H4 (cell line): ENCODE measurements at places on chromosomes 3 and 15. TPM values are rescaled to one million over a fixed set of nuclear protein-coding genes. Genes with fewer than 3 reads are reported as not detected.

- no peak for DNase-seq
These were observed 449.8 kb downstream of the MAGI1 start for GRCh38 chr3:65588884-65589283.

HCN4 gene
- 0.04 TPM in 2 replicates for total RNA-seq

DNA sequence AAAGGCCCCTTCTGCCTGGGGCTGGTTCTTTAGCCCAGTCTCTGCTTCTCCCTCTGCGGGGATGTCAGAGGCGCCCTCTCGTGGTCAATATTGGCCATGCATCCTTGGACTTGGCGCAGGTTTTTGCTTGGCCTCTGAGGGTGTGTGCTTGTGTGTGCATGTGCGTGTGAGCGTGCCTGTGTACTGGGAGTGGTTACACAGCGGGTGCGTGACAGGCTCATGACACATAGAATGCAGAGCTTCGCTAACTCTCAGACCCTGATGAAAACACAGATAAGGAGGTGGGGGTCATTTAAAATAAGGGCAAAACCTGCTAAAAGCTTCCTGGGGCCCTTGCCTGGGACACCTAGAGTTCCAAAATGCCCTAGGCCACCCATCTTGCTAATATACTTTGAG lies 160.9 kb downstream of the SMAD6 start:
- peak; percentile 77 for DNase-seq

DNA sequence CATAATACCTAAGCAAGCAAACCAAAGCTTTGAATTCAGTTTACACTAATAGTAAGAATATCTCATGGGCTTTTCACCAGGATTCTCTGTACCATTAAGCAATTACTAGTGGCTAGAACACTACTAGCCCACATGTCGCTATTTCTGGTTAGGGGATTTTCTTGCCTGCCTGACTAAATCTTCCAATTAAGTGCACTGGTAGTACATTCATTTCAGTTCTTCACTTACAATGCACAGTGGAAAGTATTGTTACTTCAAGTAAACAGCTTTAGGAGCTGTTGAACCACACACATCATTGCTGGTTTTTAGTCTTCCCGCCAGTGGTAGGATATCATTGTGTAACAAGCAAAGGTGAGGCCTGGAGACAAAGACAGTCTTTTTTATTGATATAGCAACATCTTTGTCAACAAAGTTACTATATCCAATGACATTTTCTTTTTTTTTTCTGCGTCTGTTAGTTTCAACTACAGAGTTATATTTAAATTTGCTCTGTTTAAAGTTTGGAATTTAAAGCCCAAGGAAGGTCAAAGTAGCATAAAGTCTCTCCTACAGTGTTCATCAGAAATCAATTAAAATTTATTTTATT lies 826.8 kb upstream of the NR2F2 start:
- DNase-seq, result no peak

DNA sequence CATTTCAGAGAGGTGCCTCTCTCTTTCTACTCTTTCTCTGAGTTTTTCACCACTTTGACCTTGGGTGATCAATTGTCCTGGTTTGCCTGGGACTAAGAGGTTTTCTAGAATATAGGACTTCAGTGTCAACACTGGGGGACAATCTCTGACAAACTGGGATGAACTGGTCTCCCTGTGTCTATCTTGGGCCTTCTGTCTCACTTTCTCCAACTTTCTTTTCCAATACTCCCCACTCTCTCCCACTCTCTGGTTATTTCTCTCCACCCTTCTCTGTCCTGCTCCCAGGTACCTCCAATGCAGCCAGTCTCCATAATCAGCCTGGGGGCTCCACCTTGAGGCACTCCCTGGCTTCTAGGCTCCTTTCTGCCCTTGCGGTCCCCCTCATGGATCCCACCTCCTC lies 4.7 kb upstream of the ITGA11 start:
- no peak for DNase-seq

DNA sequence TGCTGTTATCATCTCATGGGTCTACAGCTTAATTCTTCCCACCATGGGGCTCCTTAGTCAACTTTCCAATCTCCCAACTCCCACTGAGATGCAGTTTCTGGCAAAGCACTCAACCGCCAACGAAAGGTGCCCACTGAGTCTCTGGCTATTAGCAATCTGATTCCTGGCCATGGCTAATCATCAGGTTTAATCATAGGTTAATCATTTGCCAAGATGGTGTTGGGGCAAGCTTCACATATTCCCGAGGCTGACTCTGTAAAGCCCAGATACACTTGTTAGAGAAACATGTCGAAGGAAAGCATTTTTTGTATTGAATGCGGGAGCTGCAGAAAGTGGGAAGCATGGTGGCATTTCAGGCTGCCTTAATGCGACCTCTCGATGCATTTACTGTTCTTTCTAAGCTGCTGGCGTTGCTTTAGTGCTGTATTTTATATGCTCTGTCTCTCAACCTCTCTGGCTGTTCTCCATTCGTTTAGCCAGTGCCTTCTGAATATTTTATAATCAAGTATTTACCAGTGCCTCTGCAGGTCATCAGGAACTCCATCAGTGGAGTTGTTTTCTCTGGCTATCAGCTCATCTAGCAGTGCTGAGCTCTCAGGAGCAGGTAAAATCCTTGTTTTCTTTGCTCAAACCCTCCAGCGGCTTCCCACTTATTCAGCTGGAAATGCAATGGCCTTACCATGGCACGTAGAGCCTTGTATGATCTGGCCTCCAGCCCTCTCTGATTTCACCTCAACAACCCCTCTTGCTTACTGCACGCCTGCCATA lies 67.0 kb downstream of the EDEM1 start:
- no peak for DNase-seq

GRCh38 chr3:294581-294980 lies 98.0 kb downstream of the CHL1 start:
- no peak for DNase-seq

GRCh38 chr15:88649286-88649733 lies 10.5 kb downstream of the ISG20 start:
- peak; percentile 76 for DNase-seq

- no peak for DNase-seq
These were observed 58.1 kb upstream of the TMEM108 start for GRCh38 chr3:132980102-132980501.

DNA sequence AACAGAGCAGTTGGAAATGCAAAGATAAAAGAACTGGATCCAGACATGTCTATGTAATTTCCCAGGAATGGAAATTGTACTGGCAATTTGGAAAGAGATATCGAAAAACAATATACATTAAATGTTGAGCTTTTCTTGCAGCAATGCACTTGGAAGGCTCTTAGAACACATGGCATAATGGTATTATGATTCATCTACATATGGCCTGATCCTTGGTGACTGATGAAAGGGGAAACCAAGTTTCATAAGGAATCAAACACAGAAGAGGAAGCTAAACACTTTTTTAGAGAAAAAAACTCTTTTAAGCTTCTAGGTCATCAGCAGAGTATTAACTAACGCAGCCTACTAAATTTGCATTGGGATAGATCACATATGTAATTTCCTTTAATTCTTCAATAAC lies 12.4 kb upstream of the GREM1 start:
- no peak for DNase-seq

ALS2CL gene
- 0.25 and 0.39 TPM in 2 replicates for total RNA-seq

- DNase-seq, result peak; percentile 29
These were observed 15.6 kb downstream of the LRRK1 start for GRCh38 chr15:100934726-100935125.
